ENCODE measurements at places on chromosomes 5 and 9.

DNA sequence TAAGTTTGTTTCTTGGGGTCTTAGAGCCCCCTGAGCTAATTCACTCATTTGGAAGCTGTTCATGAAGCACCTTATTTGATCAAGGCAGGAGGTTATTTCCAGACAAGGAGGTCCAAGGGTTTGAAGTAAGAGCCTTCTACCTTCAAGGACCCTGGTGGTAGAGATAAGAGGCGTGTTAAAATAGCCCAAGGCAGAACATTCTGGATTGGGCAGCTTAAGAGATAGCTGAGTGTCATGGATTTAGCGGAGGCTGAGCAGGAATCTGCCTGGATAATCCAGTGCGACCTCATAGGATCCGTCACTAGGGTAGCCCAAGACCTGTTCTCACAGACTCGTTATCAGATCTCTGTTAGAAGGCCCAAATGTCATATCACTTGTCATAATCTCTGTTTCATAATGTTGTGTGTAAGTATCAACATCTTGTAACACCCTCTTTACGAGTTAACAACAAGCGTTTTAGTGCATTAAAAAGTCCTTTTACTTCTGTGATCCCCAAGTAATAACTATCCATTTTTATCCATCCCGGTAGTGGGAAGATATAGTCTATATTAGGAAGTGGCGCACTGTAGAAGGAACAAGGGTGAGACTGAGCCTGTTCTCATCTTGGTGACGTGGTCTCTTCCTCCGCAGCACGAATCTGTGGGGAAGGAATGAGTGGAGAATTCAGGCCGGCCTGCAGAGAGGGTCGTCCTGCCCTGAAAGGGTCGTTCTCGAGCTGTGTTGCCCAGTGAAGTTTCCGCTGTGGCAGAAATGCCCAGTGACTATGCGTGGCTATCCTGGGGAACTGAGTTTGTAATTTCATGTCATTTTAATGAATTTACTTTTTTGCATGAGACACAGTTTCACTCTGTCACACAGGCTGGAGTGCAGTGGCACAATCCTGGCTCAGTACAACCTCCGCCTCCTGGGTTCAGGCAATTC lies 28.8 kb downstream of the SLC25A25 start:
- DNase-seq, result no peak

DNA sequence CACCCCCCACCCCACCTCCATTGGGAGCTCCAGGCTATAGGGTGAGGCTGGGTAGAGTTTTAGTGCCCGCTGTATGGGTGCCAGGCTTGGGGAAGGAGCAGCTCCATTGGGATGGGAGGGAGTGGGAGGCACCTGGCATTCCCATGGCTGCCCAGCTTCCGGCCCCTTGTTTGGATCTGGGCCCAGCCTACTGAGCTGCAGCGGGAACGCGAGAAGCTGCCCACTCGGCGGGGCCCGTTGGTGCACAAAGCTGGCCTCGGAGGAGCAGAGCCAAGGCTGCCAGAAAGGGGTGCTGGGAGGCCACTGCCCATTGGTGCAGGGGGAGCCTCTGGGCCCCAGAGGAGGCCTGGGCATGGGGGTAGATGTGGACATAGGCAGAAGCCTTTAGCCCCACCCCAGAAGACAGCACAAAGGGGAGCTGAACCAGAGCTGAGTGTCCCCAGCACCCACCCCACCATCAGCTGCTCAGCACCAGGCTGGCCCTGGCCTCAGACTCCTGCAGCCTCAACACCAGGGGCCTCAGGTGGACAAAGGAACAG lies 4.4 kb downstream of the LCN9 start:
- no peak for DNase-seq

GRCh38 chr5:88377705-88378656 lies 109.3 kb upstream of the TMEM161B start:
- no peak for DNase-seq

- no peak for DNase-seq
These were observed 21.5 kb upstream of the DAB2 start for GRCh38 chr5:39446231-39446630.

GRCh38 chr9:114947058-114947457 lies 16.7 kb upstream of the TNFSF8 start:
- DNase-seq, result no peak

DNA sequence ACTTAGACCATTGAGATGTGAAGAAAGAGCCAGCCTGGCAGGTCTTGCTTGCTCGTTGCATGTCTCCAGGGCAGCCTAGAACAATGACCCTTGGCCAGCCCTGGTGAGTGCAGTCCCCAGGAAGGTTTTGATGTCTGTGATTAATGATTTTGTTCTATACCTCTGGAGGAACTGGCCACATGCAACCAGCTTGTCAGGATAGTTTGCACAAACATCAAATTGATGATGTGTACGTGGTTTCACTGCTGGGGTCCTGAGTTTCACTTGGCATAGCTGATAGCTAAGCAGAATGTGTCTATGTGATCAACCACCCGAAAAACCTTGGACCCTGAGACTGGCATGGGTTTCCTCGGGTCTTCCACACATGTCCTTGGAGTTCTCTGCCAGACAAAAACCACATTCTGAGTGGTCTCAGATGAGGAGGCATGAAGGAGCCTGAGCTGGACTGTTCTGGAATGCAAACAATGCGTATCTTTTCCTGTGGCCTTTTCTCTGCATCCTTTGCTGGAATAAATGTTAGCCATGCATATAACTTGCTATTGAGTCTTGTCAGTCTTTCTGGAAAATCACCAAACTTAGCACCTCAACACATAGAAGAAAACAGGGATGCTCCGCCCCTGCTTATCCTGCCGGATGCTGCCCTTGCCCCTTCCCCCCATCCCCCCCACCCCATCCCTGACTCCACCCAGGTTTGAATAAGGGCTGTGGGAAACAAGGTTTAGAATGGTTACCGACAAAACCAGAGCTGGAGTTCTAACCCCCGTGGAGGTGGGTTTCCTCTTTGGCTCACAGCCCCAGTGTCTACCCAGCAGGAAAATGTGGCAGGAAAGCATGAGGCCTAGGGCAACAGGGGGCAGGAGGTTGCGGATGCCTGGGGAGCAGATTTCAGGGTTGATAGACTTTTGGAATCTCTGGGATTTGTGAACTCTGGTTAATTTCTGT lies 50.1 kb upstream of the ANKRD33B start:
- DNase-seq, result peak; percentile 73

DNA sequence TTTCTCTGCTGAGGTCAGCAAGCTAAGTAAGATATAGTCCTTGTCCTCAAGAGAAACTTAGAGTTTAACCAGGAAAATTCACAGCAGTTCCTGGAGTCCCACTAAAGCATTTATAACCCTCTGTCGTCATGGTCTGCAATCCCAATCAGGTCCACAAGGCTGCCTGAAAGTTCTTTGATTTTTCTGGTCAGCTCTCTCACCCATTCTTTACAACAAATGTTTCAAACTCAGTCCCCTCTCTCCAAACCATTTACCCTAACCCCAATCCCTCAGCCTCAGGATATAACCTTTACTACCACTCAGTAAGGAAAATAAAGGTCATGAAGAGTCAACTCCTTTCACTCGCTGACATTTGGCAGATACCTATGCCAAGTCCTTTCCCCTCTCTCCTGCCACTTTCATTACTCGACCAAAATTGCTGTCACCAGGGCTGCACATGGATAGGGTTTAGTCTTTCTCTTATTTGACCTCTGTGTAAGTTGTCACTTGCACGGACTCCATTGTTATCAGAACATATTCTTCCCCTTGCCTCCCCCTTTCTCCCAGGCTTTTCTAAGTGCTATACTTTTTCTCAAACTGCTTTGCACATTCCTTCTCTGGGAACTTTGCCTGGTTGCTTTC lies 936.6 kb downstream of the NR2F1-AS1 start:
- DNase-seq, result no peak

GRCh38 chr5:111299831-111300432 lies 75.7 kb downstream of the CAMK4 start:
- DNase-seq, result no peak

GRCh38 chr9:99680191-99680590 lies 141.5 kb upstream of the NR4A3 start:
- no peak for DNase-seq

GRCh38 chr5:142842994-142843905 lies 73.1 kb downstream of the ARHGAP26 start:
- DNase-seq, result no peak

- DNase-seq, result no peak
These were observed 49.8 kb downstream of the SYK start for GRCh38 chr9:90851444-90851843.

GRCh38 chr5:39213447-39214207 lies 5.7 kb downstream of the FYB1 start:
- no peak for DNase-seq

GRCh38 chr5:96245140-96246091 lies 187.6 kb downstream of the PCSK1 start:
- DNase-seq, result no peak

GRCh38 chr9:115234094-115234493 lies 116.1 kb upstream of the TNC start:
- DNase-seq, result no peak

DNA sequence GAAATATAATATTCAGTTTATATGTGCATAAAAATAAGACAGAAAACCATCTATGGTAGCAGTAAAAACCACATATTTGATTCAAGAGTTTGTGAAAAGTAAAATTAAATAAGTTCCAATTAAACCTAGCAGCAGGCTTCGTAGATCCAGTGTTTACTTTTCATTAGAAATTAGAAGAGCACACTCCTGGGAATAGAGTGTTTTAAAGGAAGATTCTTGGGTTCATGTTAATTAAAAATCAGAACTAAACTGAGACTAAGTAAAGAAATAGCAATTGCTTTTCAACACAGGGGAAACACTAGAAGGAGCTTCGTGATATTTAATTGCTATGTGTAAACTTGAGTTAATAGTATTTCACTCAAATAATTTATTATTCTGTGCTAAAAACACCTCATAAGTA lies 1097.8 kb upstream of the CDH18 start:
- DNase-seq, result no peak

GRCh38 chr9:27676827-27677226 lies 103.5 kb upstream of the C9orf72 start:
- no peak for DNase-seq

DNA sequence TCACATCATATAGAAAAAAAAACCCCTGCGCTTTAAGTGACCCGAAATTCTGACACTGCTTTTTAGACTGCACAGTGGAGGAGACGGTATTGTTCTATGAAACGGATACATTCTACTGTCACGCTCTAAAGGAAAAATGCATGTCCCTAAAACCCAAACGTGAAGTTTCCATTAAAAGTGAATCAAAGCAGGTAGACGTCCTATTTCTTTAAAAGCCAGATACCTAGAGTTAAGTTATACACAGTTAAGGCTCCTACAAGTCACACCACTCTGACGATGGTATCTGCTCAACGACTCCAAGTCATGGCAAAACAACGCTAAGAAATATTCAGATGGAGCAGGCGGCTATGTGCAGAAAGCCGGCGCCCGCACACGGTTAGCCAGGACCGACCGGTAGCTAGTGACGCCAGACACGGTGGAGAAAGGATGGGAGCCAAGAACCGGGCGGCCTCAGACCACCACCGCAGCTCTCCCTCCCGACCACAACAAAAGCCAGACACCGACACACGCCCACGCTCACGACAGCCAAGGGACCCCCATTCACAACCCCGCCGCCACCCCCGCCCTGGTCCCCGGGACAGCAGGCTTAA lies 734 bp downstream of the SKP1 start:
- no peak for DNase-seq

DNA sequence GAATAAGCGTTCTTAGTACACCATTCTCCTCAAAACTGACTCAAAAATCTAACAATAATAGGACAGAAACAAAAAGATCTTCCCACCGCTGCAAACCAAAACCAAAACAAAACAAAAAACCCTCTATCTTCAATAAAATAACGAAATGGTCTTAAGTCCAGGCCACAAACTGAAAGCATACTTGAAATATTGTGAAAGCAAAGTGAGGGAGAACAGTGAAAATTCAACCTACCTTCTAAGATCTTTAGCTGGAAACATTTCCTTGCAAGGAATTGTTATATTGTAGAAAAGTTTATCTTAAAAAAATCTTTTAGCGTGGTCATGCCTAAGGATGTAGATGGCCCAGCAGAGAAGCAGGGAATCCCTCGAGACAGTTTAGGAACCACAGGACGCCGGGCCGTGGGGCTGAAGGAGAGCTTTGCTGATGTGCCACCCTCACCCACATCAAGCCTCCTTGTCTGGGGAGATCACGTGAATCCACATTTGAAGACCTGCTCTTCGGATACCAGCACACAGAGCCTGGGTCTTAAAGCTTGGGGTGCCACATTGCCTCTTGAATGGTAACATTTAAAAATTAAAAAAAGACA lies 27.8 kb upstream of the LVRN start:
- DNase-seq, result no peak

- DNase-seq, result no peak
These were observed 475.7 kb upstream of the TNC start for GRCh38 chr9:115593587-115594091.

GRCh38 chr5:148733601-148734438 lies 79.5 kb upstream of the HTR4 start:
- DNase-seq, result peak; percentile 72

- no peak for DNase-seq
These were observed 24.3 kb upstream of the AFF4 start for GRCh38 chr5:132987531-132988408.

DNA sequence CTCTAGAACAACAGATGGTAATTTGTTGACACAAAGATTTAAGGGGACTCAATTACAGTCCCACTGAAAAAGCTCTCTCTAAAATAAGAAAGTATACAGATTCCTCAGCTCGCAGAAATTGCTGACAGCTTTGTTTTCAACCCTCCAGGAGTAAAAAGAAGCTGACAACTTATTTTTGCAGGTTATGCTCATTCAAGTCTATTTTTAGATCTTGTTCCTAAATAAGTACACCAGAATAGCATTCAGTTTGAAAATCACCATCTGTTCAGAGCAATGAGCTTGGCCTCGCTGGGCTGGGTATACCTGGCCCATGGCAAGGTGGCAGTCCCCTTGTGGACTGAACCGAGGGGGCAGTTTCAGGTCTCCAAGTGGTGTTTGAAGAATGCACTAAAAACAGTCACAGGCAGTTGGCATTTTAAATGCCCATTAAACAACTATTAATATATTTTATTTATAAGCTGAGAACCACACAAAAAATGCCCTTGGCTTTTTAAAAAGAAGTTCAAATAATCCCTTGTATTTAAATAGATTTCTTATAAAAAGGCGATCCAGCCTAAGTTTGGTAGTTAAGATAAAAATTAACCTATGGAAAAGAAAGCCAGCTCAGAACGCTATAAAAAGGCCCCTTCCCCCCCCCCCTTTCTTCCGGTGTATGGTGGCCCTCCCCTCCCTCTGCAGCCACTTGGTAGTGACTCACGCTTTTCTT lies 169.2 kb downstream of the AUH start:
- no peak for DNase-seq

- DNase-seq, result peak; percentile 99
These were observed at the start of gene TSC1 for GRCh38 chr9:132944294-132945185. TSS of gene TSC1 (minus strand) at chr9:132944616. CDS start at chr9:132928872, 15,744 bp downstream.

- DNase-seq, result peak; percentile 81
These were observed 7.1 kb upstream of the AGPAT2 start for GRCh38 chr9:136694163-136694871.

DNA sequence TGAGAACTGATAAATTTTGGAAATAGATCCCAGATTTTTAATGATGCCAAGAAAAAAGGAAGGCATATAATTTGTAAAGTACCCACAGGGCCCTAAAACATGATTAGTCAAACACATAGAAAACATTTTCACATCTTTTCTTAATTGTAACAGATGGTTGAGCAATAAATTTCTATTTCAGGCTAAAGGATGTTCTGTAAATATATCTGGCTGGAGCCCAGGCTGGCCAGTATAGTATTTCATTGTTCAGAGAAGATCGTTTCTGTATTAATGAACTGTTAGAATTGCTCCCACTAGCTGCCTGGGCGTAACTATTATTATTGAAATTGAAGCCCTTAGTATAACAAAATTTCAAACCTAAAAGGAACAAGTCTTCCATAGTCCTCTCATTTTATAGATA lies 105.3 kb upstream of the SMC2 start:
- DNase-seq, result no peak

Measured in ecto neural progenitor cell (in vitro differentiated cells).